ENCODE measurements at places on chromosomes 7 and 10.

DNA sequence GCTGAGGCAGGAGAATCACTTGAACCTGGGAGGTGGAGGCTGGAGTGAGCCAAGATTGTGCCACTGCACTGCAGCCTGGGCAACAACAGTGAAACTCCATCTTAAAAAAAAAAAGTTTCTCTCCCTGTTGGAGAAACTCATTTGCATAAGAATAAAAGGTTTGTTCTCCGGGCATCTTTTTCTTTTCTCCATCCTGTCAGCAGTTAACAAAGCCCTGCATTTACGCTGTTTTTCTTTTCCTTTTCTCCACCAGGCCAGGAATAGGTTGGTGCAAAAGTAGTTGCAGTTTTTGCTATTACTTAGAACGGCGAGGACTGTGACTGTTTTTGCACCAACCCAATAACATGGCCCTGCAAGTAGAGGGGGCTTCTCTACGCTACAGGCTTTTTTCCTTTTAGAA is 9.5 kb upstream of the URGCP start:
- DNase-seq, result no peak

GRCh38 chr7:19090526-19090925 is 26.9 kb downstream of the TWIST1 start:
- DNase-seq, result no peak

DNA sequence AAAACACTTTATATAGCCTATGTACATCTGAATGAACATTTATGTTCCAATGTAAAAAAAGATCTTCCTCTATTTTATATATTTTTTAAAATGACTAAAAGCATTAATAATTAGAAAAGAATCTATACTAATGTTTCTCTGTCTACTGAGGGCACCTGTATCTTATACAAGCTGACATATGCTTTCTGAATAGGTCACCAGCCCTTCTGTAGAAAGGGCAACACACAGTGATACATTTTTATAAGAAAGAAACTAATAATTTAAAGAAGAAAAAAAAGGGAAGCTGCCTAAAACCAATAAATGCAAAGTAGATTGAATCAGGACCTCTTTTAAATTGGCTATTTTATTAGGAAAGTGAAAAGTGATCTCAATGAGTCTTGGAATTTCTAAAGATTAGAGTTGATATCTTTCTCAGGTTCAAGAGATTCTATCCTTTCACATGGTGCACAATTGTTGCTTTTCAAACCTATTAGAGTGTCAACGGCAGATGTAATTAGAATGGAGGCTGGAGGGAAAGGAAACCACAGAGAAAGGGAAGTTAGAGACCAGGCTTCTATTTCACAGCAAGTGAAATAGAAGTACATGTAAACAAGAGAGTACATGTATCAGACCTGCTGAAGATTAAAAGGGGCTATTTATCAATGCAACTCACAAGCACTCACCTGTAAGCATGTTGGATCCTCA is 6.3 kb downstream of the MTPN start:
- DNase-seq, result no peak

DNA sequence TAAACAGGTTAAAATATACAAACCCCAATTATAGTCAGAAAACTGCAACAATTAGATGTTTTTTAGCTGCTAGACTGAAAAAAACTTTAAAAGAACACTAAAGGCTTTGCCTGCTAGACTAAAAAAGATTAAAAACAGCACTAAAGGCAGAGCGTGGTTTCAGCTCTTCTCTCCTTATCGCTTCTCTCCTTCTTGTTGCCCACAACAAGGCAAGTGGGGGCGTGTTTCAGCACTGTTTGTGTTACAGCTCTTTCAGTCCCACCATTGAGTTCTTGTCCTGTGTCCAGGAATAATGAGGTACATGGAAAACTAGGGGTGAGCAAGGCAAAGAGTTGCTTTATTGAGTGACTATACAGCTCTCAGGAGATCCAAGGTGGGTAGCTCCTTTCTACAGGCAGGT is 112.3 kb downstream of the HPSE2 start:
- DNase-seq, result no peak

GRCh38 chr7:151177310-151177709 is 9.7 kb downstream of the ASB10 start:
- DNase-seq, result no peak

GRCh38 chr7:4996696-4997222 is 37.8 kb upstream of the MMD2 start:
- no peak for DNase-seq

DNA sequence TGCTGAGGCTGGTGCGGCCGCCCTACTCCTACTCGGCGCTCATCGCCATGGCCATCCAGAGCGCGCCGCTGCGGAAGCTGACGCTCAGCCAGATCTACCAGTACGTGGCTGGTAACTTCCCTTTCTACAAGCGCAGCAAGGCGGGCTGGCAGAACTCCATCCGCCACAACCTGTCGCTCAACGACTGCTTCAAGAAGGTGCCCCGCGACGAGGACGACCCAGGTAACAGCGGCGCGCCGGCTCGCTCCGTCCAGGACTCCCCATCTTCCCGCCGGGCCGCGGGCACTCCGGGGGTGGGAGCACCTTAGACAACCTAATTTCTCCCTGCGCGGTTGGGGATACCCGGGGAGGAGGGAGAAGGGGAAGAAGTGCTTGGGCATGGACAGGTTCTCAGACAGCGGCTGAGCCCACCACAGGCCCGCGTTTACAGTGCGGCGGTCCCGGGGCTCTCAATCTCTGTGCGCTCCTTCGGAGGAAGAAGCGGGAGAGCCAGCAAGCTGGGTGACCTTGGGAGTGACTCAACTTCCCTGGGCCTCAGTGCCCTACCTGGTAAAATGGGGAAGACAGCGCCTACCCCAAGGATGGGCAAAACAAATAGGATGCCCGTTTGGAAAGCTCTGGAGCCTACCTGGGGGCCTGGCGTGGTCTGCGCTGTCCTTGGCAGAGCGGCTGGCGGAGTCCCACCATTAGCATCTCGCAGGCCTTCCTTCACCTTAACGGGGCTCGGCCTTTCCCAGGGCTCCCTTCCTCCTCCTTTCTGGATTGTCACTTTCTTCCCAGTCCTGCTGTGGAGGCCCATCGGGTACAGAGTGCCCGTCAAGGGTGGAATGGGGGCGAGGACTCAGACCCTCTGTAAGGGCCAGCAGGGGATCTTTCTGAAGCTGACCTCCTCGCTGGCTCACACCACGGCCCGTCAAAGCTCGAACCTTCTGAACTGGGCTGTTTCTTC is 852 bp downstream of the FOXI2 start:
- DNase-seq, result no peak

GRCh38 chr10:30114401-30114800 is 55.0 kb upstream of the JCAD start:
- no peak for DNase-seq

GRCh38 chr7:52705768-52706167 is 329.7 kb upstream of the POM121L12 start:
- DNase-seq, result no peak

- DNase-seq, result no peak
Observed at GRCh38 chr7:40870108-40870507, 735.3 kb downstream of the SUGCT start.

- DNase-seq, result no peak
Observed at GRCh38 chr7:21154614-21155013, 273.3 kb upstream of the SP4 start.

DNA sequence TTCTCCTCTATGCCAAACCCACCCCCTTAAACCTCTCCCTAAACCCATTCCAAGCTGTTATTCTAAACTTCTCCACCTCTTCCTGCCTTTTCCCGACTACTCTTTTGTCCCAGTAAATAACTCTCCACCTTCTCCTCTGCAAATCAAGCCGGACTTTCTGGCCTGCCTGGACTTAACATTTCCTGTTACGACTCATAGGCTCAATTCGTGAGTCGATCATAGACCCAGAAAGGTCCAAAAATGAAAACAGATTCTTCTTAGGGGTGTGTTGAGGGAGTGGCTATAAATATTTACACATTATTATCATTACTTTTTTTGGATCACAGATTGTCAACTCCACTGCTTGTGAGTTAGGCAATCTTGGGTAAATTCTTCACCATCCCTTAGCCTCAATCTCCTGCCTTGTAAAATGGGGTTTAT is 59.0 kb upstream of the HABP2 start:
- no peak for DNase-seq

GRCh38 chr7:87337331-87337730 is 8.1 kb upstream of the CROT start:
- DNase-seq, result no peak

GRCh38 chr10:77925795-77926565 is 575 bp downstream of the DLG5 start:
- no peak for DNase-seq

DNA sequence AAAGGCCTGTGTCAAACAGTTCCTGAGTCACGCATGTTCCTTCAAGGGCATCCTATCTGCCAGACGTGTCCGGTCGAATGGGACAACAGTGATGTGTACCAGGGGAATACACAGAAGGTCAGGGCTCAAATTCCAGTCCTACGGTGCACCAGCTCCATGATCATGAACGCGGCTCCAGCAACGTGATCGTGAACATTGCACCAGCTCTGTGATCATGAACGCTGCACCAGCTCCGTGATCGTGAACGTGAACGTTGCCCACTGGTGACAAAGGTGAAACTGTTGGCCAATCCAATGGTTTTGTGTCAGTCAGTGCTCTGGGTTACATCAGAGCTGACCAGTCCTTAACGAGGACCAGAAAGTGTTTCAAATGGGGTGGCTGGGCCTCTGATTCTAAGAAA is 4.3 kb upstream of the PTPRN2 start:
- DNase-seq, result no peak

- no peak for DNase-seq
Observed at GRCh38 chr10:10855151-10855581, 162.5 kb upstream of the CELF2 start.

- DNase-seq, result peak; percentile 15
Observed at GRCh38 chr10:43156590-43157341, 18.5 kb downstream of the CSGALNACT2 start.

GRCh38 chr7:75628055-75628454 is 110.7 kb downstream of the HIP1 start:
- DNase-seq, result no peak

- DNase-seq, result no peak
Observed at GRCh38 chr10:125373546-125373945, 213.2 kb upstream of the CTBP2 start.

DNA sequence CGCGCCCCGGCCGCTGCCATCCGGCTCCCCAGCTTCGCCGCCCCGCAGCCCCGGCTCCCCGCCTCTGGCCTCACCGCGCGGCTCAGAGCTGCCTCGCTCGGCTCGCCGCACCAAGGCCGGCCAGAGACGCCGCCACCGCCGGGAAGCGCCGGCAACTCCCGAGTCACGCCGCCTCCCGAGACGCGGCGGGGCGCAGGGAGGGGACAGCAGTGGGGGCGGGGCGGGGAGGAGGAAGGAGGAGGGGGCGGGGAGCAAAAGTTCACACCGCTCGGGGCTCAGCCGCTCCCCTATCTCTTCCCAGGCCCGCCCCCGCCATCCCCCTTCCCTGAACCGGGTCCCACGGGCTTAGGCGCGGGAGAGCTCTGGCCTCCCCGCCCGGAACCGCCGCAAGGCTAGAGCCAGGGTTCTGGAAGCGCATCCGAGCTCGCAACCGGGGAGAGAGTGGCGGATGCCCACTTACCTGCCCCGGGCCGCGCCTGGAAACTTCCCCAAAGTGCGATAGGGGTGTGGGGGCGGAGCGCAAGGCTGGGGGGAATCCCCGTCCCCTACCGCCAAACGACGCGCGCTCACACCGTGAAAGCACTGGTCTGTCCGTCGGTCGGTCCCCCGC is 1.0 kb downstream of the CHST15 start:
- DNase-seq, result no peak

DNA sequence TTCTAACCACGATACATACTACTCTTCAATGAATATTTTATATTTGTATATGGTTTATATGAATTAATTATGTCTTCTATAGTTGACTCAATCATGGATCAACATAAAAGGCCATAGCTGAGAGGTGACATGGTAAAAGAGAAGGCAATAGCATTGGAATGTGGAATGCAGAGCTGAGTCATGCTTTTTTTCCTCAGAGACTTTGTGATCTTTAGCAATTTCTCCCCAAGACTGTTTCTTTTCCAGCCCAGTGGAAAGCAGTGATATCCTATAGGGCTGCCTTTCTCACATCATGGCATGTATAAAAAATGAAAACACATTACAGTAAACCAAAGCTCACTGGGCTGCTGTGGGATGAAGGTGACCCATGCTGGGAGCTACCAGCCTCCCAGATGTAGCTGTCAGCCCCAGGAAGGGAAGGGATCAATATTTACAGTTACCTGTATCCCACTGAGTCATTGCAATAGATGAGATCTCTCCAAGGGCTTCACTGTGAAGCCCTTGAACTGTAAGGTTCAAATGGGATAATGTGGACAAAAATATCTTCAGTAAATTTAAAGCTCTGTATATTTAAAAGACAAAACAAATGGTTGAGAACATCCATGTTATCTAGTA is 30.2 kb downstream of the SLC39A12 start:
- DNase-seq, result no peak

GRCh38 chr10:82683945-82684344 is 809.0 kb downstream of the NRG3 start:
- DNase-seq, result no peak

All from hippocampal formation (tissue), 2 donors.